Uterus (tissue), 4 donors: ENCODE measurements at places on chromosomes 3 and 15. TPM values are rescaled to one million over a fixed set of nuclear protein-coding genes. Genes with fewer than 3 reads are reported as not detected.

Gene PRR20G
- total RNA-seq: not detected

Gene LDHAL6B
- total RNA-seq: not detected

- peak overlapping the region; percentile 48 for H3K4me3 ChIP-seq
- DNase-seq: no peak
- H3K27ac ChIP-seq: peak overlapping the region; percentile 68
- no peaks in the 10 kb centered on the region for H3K36me3 ChIP-seq
- no peaks in the 10 kb centered on the region for H3K4me1 ChIP-seq
These were observed 560 bp upstream of the TTLL13 start for GRCh38 chr15:90248789-90249202.

DNA sequence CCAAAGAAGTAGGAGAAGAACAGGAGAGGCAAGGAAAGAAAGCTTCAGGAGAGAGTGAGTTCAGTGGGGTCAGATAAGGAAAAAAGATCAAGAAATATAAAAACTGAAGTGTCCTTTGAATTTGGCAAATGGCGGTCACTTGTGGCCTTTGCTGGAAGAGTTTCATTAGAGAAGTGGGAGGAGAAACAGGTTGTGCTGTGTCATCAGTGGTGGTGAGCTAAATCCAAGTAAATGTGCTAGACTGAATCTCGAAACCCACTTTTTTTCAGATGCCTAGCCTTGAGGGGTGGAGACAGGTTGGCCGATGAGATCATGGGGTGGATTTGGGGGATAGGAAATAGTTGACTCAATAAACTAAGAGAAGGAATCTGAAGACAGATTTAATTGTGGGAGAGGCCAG is 43.7 kb downstream of the CHRD start:
- no peak overlapping the region for H3K27ac ChIP-seq
- H3K27me3 ChIP-seq: no peaks in the 10 kb centered on the region
- no peaks in the 10 kb centered on the region for H3K36me3 ChIP-seq
- H3K4me1 ChIP-seq: no peaks in the 10 kb centered on the region
- H3K4me3 ChIP-seq: no peak overlapping the region

- no peaks in the 10 kb centered on the region for H3K4me1 ChIP-seq
- no peak overlapping the region for H3K27ac ChIP-seq
- no peak overlapping the region for H3K4me3 ChIP-seq
- no peak for DNase-seq
- H3K27me3 ChIP-seq: no peaks in the 10 kb centered on the region
These were observed 437.1 kb upstream of the CBLB start for GRCh38 chr3:106305882-106306435.

- DNase-seq: no peak
- H3K4me3 ChIP-seq: no peak overlapping the region
- H3K27me3 ChIP-seq: no peaks in the 10 kb centered on the region
- H3K27ac ChIP-seq: no peak overlapping the region
These were observed 5.1 kb upstream of the BFSP2 start for GRCh38 chr3:133394561-133395311.

DNA sequence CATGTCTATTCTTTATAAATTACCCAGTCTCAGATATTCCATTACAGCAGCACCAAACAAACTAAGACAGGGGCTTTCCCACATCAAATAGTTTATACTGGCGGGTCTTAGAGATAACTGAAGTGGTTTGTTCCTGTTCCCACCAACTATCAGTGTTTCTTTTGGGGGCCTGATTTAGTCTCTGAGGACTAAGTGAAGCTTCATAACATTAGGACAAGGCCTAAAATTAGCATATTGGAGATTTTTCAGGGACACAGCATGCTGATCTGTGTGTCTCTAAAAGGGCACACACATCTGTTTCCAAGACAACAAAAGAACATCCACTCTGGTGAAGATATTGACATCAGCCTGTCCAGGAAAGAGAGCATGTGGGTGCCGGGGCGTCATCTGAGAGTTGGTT is 72.6 kb upstream of the SEMA6D start:
- DNase-seq: no peak
- no peak overlapping the region for H3K27ac ChIP-seq
- no peaks in the 10 kb centered on the region for H3K4me1 ChIP-seq

- no peaks in the 10 kb centered on the region for H3K4me1 ChIP-seq
- H3K27me3 ChIP-seq: no peaks in the 10 kb centered on the region
- no peak overlapping the region for H3K4me3 ChIP-seq
- no peaks in the 10 kb centered on the region for H3K36me3 ChIP-seq
These were observed 88.2 kb upstream of the PROK2 start for GRCh38 chr3:71873093-71873611.

DNA sequence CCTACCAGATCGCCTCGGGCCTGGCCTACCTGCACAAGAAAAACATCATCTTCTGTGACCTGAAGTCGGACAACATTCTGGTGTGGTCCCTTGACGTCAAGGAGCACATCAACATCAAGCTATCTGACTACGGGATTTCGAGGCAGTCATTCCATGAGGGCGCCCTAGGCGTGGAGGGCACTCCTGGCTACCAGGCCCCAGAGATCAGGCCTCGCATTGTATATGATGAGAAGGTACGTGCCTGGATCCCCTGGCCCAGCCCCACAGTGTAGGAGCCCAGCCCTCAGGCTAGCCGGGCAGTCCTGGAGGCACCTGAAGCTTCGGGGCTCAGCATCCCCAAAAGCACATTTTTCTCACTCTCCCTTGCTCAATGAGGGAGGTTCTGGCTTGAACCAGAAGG is 135.8 kb downstream of the LRRK1 start:
- H3K4me1 ChIP-seq: no peaks in the 10 kb centered on the region
- no peak overlapping the region for H3K27ac ChIP-seq
- H3K27me3 ChIP-seq: no peaks in the 10 kb centered on the region
- H3K36me3 ChIP-seq: no peaks in the 10 kb centered on the region
- DNase-seq: no peak

- H3K27me3 ChIP-seq: no peaks in the 10 kb centered on the region
- H3K36me3 ChIP-seq: no peaks in the 10 kb centered on the region
- no peak for DNase-seq
- H3K4me1 ChIP-seq: no peaks in the 10 kb centered on the region
These were observed 23.0 kb downstream of the CACNA2D2 start for GRCh38 chr3:50480471-50480870.

Gene CLDN16
- total RNA-seq: 0.58 TPM

Gene PLA2G4E
- total RNA-seq: not detected

DNA sequence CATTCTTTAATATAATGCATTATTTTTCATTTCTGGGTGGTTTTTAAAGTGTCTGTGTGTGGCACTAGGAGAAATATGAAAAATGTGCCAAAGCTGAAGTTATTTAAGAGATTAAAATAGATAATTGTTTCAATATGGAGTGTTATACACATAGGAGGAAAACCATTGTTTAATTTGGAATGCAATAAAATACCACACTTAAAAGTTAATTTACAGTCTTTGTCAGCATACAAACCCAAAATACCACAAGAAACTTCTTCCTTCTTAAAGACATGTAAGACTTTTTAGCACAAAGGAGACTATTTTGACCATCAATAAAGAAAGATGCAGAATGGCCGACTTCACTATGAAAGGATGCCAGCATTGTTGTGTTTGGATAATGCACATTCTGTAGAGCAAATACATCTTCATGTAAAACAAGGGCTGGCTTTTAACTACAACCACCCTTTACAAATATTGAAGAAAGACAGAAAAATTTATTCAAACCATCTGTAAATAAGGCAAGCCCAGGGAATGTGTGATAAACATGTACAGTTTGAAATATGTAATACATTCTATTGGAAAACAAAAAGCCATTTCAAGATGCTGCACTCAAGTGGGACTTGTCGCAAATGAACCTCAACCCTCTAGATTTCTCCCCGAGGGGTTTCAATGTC is 1146.6 kb downstream of the ROBO1 start:
- H3K27me3 ChIP-seq: no peaks in the 10 kb centered on the region
- H3K4me1 ChIP-seq: no peaks in the 10 kb centered on the region
- DNase-seq: no peak
- peaks cover 3% of the 10 kb centered on the region for H3K36me3 ChIP-seq

Gene C3orf49
- total RNA-seq: not detected

Gene COL6A5
- total RNA-seq: not detected

- no peak overlapping the region for H3K4me3 ChIP-seq
- no peaks in the 10 kb centered on the region for H3K4me1 ChIP-seq
- H3K36me3 ChIP-seq: no peaks in the 10 kb centered on the region
- no peaks in the 10 kb centered on the region for H3K27me3 ChIP-seq
- H3K27ac ChIP-seq: no peak overlapping the region
- DNase-seq: no peak
These were observed 76.0 kb upstream of the ATP10A start for GRCh38 chr15:25939122-25939521.

Gene C3orf22
- not detected for total RNA-seq

Gene SYNM
- total RNA-seq: 35.9 TPM

Gene GABRB3
- 1.7 TPM for total RNA-seq

Gene FBN1
- total RNA-seq: 76.3 TPM

- H3K36me3 ChIP-seq: no peaks in the 10 kb centered on the region
- H3K27me3 ChIP-seq: no peaks in the 10 kb centered on the region
- H3K4me3 ChIP-seq: no peak overlapping the region
- no peak for DNase-seq
- no peaks in the 10 kb centered on the region for H3K4me1 ChIP-seq
- no peak overlapping the region for H3K27ac ChIP-seq
These were observed 81.5 kb downstream of the SLC25A26 start for GRCh38 chr3:66302288-66302687.

- H3K4me1 ChIP-seq: no peaks in the 10 kb centered on the region
- H3K27me3 ChIP-seq: no peaks in the 10 kb centered on the region
- no peaks in the 10 kb centered on the region for H3K36me3 ChIP-seq
- H3K27ac ChIP-seq: no peak overlapping the region
- DNase-seq: no peak
These were observed 40.7 kb downstream of the SUMF1 start for GRCh38 chr3:4426261-4426781.

- no peaks in the 10 kb centered on the region for H3K27me3 ChIP-seq
- H3K27ac ChIP-seq: no peak overlapping the region
- H3K4me1 ChIP-seq: peaks cover 7% of the 10 kb centered on the region
- no peak for DNase-seq
- H3K4me3 ChIP-seq: no peak overlapping the region
- no peaks in the 10 kb centered on the region for H3K36me3 ChIP-seq
These were observed 42.0 kb downstream of the GSK3B start for GRCh38 chr3:120052225-120052624.

Gene CYP1A1
- 6.2 TPM for total RNA-seq

Gene GOLGA8M
- total RNA-seq: not detected

GRCh38 chr3:22937536-22937935 is 265.6 kb upstream of the UBE2E2 start:
- no peak for DNase-seq
- no peak overlapping the region for H3K27ac ChIP-seq
- H3K4me3 ChIP-seq: no peak overlapping the region
- no peaks in the 10 kb centered on the region for H3K27me3 ChIP-seq

- no peak overlapping the region for H3K27ac ChIP-seq
- no peaks in the 10 kb centered on the region for H3K36me3 ChIP-seq
- no peaks in the 10 kb centered on the region for H3K4me1 ChIP-seq
- H3K4me3 ChIP-seq: no peak overlapping the region
- no peak for DNase-seq
These were observed 117.6 kb upstream of the UBP1 start for GRCh38 chr3:33557829-33558228.

GRCh38 chr3:55105647-55106046 is 177.8 kb upstream of the LRTM1 start:
- DNase-seq: no peak
- H3K4me3 ChIP-seq: no peak overlapping the region
- no peaks in the 10 kb centered on the region for H3K27me3 ChIP-seq
- no peaks in the 10 kb centered on the region for H3K36me3 ChIP-seq
- H3K4me1 ChIP-seq: no peaks in the 10 kb centered on the region
- no peak overlapping the region for H3K27ac ChIP-seq

DNA sequence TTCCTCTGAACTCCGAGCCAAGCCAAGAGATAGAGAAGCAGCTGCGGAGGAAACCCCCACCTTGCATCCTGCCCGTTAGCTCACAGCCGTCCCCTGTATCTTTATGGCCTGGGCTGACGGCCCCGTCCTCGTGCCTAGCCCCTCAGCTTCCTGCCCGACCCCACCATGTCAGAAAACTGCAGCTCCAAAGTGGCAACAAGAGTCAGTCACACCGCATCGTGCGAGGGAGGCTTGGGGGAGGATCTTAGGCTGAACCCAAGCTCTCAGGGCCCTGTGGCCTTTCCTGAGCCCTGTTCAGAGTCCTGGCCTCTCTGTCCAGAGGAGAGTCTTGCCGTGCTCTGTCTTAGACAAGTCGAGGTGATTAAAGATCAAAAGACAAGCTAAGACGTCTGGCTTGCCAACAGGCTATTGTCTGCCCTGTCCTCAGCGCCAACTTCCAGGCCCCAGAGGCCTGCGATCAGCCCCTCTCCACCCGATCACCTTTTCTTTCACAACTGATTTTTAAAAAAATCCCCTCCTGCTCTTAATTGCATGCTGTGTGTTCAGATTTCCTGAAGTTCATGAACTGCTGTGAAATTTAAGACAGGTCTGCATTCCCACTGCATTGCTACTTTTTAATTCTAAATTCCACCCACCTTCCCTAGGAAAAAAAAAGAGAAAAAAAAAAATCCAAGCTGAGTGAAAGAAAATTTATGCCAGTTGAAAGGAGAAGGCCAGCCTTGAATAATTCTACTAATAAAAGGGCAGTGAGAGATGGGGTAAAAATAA is 89.7 kb upstream of the WNT5A start:
- no peaks in the 10 kb centered on the region for H3K27me3 ChIP-seq
- peak overlapping the region; percentile 60 for H3K27ac ChIP-seq
- DNase-seq: no peak
- peaks cover 10% of the 10 kb centered on the region for H3K4me1 ChIP-seq

GRCh38 chr3:31962801-31963205 is 18.3 kb downstream of the OSBPL10 start:
- no peak for DNase-seq
- no peaks in the 10 kb centered on the region for H3K36me3 ChIP-seq
- no peak overlapping the region for H3K27ac ChIP-seq
- no peak overlapping the region for H3K4me3 ChIP-seq

- DNase-seq: no peak
- no peaks in the 10 kb centered on the region for H3K36me3 ChIP-seq
- H3K27me3 ChIP-seq: no peaks in the 10 kb centered on the region
- H3K4me1 ChIP-seq: no peaks in the 10 kb centered on the region
- H3K27ac ChIP-seq: no peak overlapping the region
These were observed 18.8 kb upstream of the FAM81A start for GRCh38 chr15:59419170-59419569.

Gene P2RY1
- 30.7 TPM for total RNA-seq

- no peaks in the 10 kb centered on the region for H3K36me3 ChIP-seq
- no peak for DNase-seq
- H3K4me1 ChIP-seq: no peaks in the 10 kb centered on the region
- no peaks in the 10 kb centered on the region for H3K27me3 ChIP-seq
- H3K4me3 ChIP-seq: no peak overlapping the region
These were observed 15.1 kb upstream of the CBLB start for GRCh38 chr3:105883798-105884377.

DNA sequence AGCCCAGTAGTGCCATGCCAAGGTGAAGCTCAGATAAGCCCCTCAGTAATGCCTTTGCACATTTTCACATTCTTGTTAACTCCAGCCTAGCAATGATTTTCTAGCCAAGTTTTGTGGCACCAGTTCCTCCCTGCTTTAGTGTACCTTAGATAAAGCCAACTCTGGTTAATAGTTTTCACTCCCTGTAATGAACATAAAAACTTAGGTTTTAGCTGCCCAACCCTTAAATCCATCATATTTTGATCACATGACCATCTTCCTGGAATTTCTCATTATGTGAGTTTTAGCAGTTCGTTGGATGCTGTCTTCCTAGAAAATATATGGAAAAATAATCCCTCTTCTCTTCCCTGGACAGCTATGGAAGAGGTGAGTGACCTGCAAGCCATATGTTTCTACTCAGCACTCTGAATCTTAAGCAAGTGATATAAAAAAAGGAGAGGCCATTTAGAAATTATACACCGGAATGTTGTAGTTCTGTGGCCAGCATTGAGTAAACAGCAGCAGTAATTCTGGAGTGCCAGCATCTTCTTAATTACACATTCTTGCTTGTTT is 62.2 kb upstream of the P2RY1 start:
- H3K36me3 ChIP-seq: no peaks in the 10 kb centered on the region
- H3K27ac ChIP-seq: peak overlapping the region; percentile 64
- no peaks in the 10 kb centered on the region for H3K4me1 ChIP-seq
- peaks cover 2% of the 10 kb centered on the region for H3K27me3 ChIP-seq
- DNase-seq: no peak

Gene TF
- total RNA-seq: 1.7 TPM
